ENCODE measurements at places on chromosomes 6 and 20. TPM values are rescaled to one million over a fixed set of nuclear protein-coding genes. Genes with fewer than 3 reads are reported as not detected.

CALHM4 gene
- not detected for total RNA-seq

SERAC1 gene
- total RNA-seq, result 7.7 TPM

SYCP2L gene
- 2.1 TPM for total RNA-seq

WFDC12 gene
- not detected for total RNA-seq

RTF2 gene
- total RNA-seq, result 81.6 TPM

EDN1 gene
- total RNA-seq, result 3.3 TPM

OR2J3 gene
- total RNA-seq, result 0.12 TPM

EPHA7 gene
- total RNA-seq, result 0.95 TPM

CYP21A2 gene
- 8.9 TPM for total RNA-seq

ULBP1 gene
- 0.08 TPM for total RNA-seq

STMN3 gene
- 29.5 TPM for total RNA-seq

GRCh38 chr20:35181731-35182130, 9.9 kb downstream of the PROCR start:
- no peak for DNase-seq

DNA sequence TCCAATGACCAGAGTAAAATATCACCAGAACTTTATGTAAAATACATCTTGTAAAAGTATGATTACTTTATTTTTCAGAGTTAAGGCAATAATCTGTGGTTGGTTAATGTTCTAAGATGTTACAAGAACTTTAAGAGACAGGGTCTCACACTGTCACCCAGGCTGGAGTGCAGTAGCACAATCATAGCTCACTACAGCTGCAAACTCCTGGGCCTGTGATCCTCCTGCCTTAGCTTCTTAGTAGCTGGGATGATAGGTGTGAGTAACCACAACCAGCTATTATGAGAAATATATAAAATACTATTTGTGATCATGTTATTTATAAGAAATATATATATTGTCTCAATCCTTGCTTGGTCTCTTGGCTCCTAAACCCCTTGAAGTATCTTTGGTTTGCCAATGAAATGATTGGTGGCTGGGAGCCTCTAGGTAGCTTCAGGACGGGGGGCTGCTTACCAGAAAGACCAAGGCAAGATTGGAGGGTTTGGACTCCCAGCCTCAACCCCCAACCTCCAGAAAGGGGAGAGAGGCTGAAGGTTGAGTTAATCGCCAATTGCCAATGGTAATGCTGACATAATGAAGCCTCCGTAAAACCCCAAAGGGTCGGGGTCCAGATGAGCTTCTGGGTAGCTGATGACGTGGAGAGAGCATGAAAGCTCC, 15.4 kb downstream of the SOD2 start:
- no peak for DNase-seq

- no peak for DNase-seq
Measured at GRCh38 chr6:6384520-6384919, 64.1 kb upstream of the F13A1 start.

DNA sequence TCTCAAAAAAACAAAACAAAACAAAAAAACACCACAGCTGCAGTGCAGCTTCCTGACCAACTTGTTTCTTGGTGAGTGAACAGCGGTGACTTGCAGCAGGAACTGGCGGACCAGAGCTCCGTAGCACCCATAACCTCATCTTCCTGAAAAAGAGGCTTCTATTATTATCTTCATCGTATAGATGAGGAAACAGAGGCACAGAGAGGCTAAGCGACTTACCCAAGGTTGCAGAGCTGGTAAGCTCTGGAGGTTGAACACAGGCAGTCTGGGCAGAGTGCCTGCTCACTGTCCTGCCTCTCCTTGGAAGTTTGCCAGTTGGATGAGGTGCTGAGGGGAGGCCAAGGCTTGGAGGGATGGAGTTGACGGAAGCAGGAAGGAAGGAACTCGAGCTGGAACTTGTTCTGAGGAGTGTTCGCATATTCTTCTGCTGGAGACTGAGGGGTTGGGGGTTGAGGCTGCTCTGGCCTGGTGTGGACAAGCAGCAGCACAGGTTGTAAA, 47.9 kb upstream of the CCDC167 start:
- DNase-seq, result no peak

DNA sequence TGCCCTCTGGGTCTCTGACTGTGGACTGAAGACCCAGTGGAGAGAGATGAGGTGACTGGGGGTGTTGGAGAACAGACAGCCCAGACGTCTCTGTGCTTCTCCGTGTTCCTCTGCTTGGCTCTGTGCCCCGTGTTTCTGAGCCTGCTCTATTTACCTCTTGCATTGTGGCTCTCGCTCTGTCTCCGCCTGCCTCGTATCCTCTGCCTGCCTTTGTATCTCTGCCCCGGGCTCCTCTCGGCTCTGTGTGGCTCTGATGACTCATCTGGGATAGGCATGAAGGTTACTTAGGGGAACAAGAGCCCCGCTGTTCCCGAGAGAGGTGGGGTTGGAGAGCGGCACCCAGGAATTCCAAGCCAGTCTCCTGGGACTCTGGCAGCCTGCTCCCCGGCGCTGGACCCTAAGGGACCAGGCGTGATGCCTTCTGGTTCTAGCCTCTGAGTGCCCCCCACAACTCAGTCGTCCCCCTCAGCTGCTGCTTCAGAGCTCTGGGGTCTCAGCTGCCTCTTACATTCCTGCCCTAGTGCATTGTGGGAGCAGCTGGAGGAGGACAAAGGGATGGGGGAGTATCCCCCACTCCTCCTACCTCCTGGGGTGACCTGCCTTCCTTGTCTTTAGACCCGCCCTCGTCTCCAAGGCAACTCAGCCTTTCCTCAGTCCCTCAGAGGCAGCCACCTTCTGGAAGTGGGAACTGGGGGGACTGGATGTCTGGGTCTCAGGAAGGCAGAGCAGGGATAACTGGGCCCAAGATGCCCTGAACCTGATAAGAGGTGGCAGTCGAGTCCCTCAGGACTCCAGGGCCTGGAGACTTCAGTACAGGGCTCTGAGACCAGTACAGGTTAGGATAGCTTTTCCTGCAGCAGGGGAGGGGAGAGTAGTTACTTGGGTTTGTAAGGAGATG, 1.9 kb downstream of the DDR1 start:
- DNase-seq, result peak; percentile 75

- no peak for DNase-seq
Measured at GRCh38 chr20:46477225-46477624, 36.1 kb downstream of the ZNF334 start.

GRCh38 chr6:169949511-169950097, 198.2 kb downstream of the ERMARD start:
- no peak for DNase-seq

DNA sequence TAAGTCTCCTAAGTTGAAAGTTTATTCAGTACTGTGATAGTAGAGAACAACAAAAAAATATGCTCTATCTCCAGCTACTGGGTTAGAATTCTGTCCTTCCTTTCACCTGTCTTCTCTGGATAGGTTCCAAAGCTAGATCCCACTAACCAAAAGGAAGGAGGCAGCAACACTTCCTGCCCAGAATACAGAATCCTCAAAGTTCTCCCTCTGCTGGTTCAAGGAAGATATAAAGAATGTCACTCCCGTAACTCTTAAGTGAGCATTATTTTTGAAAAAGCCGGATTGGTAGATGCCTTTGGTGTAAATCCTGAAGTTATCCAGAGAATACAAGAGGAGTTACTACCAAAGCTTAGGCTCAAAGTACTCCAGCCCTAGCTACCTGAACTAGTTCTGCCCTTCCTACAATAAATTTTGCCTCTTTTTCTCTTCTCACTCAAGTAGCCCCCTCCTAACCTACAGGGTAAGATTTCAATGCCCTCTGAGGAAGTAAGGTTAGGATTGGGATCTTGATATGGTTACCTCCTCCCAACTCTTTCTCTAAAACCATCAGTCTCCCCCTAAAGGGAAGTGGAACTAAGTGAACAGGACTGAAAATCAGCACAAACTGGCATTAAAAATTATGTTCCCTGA, 26.0 kb upstream of the CRIP3 start:
- no peak for DNase-seq

GRCh38 chr6:159831373-159831679, 31.2 kb downstream of the PNLDC1 start:
- DNase-seq, result no peak

GRCh38 chr20:47032933-47033578, 138.4 kb downstream of the EYA2 start:
- DNase-seq, result no peak

- DNase-seq, result no peak
Measured at GRCh38 chr6:53483423-53484353, 61.2 kb downstream of the GCLC start.

GRCh38 chr6:139920027-139920775, 545.8 kb upstream of the CITED2 start:
- no peak for DNase-seq

- DNase-seq, result no peak
Measured at GRCh38 chr6:110337486-110337885, 20.7 kb downstream of the METTL24 start.

DNA sequence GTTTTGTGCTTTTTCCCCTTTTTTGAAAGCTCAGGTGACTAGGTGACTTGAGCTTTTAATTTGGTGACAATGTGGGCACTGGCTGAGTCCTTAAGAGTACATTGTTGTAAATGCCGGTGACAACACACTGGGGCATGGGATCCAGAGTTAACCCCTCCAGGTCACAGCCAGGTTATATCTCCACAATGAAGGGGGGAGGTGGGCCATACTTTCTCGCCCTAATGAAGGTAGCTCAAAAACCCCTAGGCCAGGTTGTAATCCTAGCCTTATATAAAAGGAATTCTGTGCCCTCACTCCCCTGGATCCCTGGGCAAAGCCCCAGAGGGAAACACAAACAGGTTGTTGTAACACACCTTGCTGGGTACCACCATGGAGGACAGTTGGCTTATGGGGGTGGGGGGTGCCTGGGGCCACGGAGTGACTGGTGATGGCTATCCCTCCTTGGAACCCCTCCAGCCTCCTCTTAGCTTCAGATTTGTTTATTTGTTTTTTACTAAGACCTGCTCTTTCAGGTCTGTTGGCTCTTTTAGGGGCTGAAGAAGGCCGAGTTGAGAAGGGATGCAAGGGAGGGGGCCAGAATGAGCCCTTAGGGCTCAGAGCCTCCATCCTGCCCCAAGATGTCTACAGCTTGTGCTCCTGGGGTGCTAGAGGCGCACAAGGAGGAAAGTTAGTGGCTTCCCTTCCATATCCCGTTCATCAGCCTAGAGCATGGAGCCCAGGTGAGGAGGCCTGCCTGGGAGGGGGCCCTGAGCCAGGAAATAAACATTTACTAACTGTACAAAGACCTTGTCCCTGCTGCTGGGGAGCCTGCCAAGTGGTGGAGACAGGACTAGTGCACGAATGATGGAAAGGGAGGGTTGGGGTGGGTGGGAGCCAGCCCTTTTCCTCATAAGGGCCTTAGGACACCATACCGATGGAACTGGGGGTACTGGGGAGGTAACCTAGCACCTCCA, 2.2 kb upstream of the VEGFA start:
- DNase-seq, result no peak

DNA sequence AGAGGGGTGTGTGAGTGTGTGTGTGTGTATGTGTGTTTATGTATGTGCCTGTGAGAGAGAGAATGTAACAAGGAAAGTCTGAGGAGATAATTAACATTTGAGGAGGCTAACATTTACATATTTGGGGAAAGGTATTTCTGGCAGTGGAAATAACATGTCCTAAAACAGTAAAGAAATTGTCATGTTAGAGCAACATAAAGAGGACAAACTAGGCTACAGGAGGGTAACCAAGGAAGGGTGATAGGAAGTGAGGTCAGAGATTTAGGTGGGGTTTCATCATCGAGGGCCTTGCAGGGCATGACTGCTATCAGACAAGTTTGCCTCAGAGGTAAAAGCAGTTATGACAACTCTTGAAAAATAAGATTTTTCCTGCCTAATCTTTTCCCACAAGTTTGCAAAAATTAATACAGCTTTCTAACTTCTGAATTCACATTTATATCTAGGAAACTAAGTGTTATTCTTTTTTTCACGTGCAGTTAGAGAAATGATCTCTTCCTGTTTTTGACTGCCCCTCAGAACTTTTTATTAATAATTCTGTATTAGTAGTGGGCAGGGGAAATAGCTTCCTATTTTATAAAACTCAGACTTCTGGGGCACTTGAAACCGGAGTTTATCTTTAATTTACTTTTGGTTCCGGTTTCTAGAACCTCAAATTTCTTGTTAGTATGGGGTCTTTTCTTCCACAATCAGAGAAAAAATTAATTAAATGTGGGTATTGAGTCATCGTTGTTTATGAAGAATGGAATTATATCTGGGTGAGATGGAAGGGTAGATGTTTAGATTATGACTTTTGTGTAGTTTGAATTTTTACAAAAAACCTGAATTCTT, 30.5 kb upstream of the RHAG start:
- DNase-seq, result no peak

- DNase-seq, result no peak
Measured at GRCh38 chr20:33951171-33951570, 42.5 kb upstream of the RALY start.

DNA sequence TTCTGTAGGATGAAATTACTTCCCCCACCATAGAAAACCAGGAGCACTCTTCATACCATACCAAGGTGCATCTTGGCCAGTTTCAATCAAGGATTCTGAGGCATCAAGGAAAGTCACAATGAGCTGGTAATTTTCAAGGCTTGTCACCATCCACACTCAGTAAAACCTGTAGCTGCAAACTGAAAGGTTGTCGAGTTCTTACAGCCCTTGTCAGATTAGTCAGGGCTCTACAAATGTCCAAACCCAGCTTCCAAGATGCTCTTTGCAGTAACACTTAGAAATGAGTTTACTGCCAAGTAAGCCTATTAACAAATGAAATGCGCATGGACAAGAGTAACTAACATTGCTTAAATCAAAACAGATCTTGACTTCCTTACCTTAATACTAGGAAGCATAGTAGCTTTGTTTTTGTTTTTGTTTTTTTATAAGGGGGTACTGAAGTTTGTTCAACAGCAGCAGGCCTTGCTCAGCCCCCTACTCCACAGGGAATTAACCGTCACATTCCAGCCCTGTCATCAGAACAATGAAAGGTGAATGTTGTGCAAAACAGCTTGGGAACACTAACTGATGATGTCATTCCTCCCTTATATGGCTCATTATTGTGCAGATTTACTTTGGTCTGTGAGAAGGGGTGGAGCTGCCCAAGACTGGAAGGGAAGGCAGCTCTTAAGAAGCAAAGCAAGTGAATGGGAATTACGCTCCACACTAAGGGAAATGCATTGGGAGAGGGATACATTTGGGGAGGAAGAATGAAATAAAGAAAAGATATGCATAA, 49.9 kb upstream of the TMEM30A start:
- no peak for DNase-seq

Data from ovary (tissue), 10 donors.